CD4-positive, alpha-beta memory T cell (primary cell): ENCODE measurements at places on chromosomes 12 and 14. TPM values are rescaled to one million over a fixed set of nuclear protein-coding genes. Genes with fewer than 3 reads are reported as not detected.

DNA sequence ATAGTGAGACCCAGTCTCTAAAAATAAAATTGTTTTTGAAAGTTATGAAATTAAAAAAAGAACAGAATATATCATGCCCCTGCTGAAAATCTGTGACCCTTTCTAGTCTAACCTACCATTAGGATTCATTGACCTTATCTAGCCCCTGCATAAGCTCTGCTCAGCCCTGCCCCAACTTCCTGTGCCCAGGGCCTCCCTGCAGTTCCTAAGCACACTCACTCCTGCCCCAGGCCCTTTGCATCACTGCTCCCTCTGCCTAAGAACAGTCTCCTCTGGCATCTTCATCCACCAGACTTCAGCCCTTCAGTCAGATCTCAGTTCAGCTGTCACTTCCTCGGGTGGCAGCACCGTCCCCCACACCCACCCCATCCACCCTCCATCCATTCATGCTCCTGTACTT, 55.4 kb downstream of the SCARB1 start:
- no peak for DNase-seq

DNA sequence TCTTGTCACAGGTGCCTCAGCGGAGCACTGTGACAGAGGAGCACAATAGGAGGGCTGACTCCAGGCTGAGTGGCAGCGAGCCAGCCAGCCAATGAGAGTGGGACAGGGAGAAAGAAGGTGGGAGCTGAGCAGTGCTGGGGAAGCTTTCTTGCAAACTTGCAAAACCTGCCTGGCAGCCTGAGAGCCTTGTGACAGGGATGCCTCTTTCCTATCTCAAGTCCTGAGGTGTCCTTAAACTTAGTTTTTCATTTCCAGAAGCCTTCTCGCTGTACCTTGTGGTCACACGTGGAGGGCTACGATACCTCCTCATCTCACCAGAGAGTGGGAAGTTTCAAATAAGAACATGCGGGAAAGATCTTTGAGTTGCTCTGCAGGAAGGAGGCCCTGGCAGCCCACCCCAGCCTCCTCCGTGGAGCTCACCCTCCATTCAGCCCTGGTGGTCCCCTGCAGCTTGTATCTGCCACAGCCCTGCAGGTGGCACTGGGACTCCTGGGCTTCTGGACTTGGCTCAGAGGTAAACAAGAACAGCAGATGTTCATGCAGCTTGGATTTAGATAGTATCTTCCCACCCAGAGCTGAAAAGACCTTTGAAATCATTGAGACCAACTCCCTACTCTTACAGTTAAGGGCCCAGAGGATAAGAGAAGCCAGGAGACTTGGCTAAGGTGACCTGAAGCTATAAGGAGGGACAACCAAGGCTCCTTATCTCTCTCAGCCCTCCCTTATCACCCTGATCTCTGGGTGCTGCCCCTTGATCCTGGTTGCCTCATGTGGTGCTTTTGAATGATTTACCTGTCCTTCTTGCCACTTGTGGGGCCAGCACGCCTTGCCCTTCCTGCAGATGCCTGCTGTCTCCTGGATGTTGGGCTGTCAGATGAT, 153.5 kb upstream of the MAX start:
- DNase-seq, result no peak

DNA sequence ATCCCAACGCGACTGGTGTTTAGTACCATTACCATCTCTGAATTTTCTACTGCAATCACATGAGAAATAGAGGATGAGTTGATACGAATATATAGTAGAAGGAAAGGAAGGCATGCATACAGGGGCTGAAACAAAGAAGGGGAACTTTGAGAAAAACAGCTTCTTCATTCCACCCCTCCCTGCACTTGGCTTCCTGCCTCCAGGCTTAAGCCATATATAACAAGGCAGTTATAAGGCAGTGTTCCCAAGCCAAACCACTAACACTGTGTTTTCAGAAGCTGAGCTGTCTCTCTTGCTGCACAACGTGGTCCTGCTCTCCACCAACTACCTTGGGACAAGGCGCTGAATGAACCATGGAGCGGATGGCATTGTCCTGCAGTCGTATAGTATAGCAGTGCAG, 11.0 kb downstream of the LETMD1 start:
- no peak for DNase-seq

The RAB3IP gene
- total RNA-seq, result 38.6 TPM

The CCDC197 gene
- total RNA-seq, result not detected

GRCh38 chr12:118190266-118190665, 54.3 kb downstream of the PEBP1 start:
- no peak for DNase-seq

The CCDC184 gene
- total RNA-seq, result 0.47 TPM

- DNase-seq, result no peak
Observed at GRCh38 chr12:110661337-110661972, 27.5 kb downstream of the HVCN1 start.

The TSPAN11 gene
- not detected for total RNA-seq

DNA sequence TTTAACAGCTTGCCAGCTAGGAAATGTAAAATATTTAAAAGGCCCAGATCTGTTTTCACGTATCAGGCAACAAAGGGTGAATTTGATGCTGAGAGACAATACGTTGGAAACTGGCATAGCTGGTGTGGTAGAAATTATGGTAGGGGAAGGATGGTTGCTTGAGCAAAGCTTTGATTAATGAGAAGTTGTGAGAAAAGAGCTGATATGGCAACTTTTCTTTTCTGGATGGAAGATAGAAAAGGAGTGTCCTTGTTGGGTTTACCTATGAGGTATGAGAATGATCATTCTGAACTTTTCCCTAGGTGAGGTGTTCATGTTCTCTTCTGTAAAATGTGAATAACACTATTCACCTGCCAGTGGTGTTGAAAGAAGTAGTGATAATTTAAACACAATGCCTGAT, 34.2 kb downstream of the ZNF641 start:
- no peak for DNase-seq

GRCh38 chr12:121166356-121166755, 33.7 kb downstream of the P2RX7 start:
- DNase-seq, result no peak

GRCh38 chr14:95440951-95441350, 75.5 kb downstream of the SYNE3 start:
- no peak for DNase-seq

DNA sequence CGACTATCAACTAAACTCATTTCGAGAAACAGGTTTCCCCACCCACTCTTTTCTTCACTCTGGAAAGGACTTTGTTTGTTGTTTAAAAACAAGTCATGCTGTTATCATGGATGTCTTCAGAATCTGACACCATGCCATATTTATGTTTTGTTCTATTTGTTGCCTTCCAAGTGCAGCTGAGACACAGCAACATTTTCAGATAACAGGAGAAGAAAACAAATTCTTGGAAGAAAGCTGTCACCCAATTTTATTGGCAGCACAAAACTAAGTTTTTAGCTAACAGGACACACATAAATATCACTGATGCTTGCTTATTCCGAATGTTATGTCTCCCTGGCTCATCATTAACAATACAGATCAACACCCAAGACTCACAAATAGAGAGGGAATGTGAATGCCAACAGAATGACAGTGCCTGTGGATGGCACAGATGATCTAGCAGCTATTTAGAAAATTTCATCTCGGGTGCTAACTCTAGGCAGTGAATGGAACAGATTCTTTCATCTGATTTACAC, 147.9 kb downstream of the RPS29 start:
- no peak for DNase-seq

GRCh38 chr14:30798961-30799360, 75.4 kb upstream of the COCH start:
- no peak for DNase-seq

DNA sequence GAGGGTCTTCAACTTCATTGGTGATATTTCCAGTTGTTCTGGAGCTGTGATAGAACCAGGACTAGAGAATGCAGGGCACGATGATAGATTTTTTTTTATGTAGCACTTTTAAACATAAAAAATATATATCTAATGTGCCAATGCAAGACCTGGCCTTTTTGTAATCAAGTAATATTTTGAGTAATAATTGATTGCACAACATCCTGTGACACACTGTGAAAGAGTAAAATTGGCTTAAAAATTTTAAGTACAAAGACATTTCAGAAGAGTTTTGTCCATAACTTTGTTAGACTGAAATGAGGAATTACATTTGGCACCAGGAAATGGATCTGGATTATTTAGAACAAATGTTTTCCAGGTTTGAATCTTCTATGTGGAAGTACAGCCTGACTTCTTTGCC, 22.1 kb downstream of the PRKCH start:
- DNase-seq, result no peak

- no peak for DNase-seq
Observed at GRCh38 chr14:52077256-52077979, 8.6 kb upstream of the NID2 start.

DNA sequence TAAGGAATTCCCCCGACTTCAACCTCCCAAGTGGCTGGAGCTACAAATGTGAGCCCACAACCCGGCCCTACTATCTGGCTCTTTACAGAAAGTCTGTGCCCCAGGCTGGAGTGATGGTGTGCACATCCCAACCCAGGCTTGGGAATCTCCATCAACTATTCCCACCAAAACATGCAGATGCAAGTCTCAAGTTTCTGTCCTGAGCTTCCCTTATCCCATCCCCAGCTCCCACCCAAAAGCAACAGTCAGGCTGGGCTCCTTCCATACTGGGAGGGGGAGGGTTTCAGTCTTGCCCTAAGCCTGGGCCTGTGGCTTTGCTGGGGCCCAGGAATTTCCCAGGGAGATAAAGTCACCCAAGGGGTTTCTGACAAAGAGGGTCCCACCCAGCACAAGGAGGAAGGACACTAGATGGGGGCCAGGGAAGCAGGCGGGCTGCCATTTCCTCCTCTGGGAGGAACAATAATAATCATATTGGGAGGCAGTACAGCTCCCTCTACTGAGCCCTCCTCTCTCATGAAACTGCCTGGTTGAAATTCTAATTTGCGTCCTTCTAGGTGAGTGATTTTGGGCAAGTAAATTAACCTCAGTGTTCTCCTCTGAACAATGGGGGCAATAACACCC, 8.0 kb downstream of the SLC8B1 start:
- DNase-seq, result no peak

The NTS gene
- total RNA-seq, result not detected

The DIP2B gene
- total RNA-seq, result 29.1 TPM

DNA sequence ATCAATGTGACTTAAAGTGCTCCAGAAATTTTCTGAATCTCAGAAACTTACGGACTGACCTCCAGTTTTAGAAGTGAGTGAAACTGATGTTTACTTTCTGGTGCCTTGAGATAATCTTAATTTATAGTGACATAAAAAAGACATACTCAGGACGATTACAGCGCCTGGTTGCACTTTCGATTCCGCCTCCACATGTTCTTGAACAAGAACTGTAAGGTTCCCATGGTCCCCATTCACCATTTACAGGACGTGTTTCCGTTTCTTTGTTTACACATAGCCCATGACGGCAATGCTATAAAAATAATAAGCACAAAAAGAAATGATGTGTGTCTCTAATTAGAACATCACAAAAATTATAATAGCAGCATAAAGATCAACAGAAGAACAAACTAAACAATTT, 98.2 kb downstream of the ADAMTS20 start:
- DNase-seq, result no peak

The ZC2HC1C gene
- total RNA-seq, result 0.97 TPM

- DNase-seq, result no peak
Observed at GRCh38 chr12:111605911-111606766, 7.0 kb upstream of the ATXN2 start.

The SLC10A1 gene
- not detected for total RNA-seq

DNA sequence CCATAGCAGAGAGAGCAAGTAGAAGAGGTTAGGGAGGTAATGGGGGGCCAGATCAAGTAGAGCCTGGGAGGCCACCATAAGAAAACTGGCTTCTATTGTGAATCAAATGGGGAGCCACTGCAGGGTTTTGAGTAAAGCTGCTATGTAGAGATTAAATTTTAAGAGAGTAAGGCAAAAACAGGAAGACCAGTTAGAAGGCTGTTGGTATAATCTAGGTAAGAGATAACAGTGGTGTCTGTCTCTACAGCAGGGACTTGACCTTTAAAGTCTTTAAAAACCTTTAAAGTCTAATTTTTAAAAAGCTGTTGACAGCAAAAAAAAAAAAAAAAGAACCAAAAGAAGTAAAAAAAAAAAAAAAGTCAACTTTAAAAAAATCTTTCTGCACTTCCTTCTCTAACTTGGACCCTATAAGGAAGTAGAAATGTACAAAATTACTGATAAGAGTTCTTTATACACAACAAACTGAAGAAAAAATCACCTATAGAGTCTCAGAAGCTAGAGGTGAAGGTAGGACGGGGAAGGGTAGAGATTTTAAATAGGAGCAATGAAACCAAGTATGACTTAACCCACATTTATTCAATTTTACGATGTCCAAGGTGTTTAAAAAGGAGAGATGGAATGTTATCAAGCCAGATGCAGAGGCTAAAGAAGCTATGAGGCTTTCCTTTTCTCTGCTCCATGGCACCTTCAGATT, 26.1 kb downstream of the SGPP1 start:
- no peak for DNase-seq

- DNase-seq, result no peak
Observed at GRCh38 chr12:105321125-105321524, 9.4 kb upstream of the C12orf75 start.

GRCh38 chr14:54715811-54716210, 148.9 kb downstream of the SAMD4A start:
- no peak for DNase-seq

- DNase-seq, result no peak
Observed at GRCh38 chr12:109084425-109084824, 8.8 kb downstream of the ALKBH2 start.

GRCh38 chr12:11089246-11089645, 2.9 kb downstream of the TAS2R43 start:
- DNase-seq, result no peak

The THTPA gene
- total RNA-seq, result 25.6 TPM

The TDRD9 gene
- 0.28 TPM for total RNA-seq

DNA sequence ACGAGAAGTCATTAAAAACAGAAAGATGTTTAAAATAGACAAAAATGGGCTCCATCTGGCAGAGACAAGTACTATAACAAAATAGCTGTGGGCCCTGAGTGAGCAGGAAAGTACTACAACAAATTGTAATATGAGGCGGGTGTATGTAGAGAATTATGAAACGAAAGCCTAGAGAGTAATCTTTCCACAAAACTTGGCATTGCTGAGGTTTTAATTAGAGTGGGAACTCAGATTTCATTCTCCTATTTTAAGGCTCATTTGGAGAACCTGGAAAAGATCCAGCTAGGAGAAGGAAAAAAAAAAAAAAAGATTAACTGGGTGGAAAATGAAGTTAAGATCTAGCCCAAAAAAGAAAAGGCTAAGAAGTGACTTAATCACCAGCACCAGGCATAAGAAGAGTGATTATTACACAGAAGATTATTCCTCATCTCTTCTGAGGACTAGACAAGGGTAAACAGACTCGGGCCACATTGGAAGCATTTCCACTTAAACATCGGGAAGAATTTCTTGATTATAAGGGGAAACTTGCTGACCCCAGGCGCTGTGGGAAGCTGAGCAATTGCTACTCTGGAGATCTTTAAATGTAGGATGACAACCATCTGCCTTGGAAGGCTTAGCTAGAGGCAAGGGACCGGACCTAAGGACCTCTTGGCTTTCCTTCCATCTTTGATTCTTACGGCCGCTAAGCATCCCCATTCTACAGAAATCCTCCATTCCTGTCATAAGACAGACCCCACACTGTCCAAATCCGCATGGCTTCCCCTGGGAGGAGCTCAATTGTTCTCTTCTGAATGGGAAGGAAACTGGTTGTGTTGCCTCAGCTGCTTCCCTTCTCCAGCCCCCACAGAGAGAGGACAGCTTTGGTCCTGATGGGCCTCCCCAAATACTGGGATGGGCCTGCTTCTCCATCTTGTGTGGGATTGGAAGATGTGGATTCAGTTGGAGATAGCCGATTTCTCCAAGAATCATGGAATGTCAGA, 40.6 kb downstream of the IGF1 start:
- no peak for DNase-seq

The RNU4-1 gene
- total RNA-seq, result 925 TPM

The PUS7L gene
- 25.6 TPM for total RNA-seq

The SLC39A2 gene
- total RNA-seq, result not detected

The IFI27L1 gene
- total RNA-seq, result 7.4 TPM

The IL31 gene
- total RNA-seq, result not detected

The TMEM52B gene
- not detected for total RNA-seq
